Cortex of kidney (tissue), 1 donor: ENCODE measurements at places on chromosomes 1 and 21.

GRCh38 chr21:33255404-33255803 lies 10.8 kb upstream of the IL10RB start:
- no peak for DNase-seq

DNA sequence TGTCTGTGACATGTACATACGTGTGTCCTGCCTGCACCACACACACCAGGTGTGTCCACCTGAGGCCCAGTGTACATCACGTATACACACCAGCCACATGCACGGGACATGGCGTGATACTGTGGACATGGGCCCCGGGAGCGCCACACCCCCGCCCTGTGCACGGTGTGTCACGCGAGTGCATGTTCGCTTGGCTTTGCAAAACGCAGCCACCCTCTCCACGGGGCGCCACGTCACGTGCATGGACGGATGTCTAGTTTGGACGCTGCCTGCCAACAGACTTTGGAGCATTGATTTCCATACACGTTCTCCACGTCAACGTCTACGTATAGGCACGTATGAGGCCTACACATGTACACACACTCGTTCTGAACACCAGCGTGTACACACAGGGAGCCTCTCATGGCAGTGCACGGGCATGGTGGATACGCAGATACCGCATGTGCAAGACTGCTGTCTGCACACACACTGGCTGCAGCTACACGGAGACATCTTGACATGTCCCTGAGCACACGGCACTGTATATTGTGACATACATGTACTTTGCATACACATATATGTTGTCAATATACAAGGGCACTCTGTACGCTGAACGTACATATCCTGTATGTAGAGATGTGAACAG lies 2.7 kb downstream of the TMEM240 start:
- DNase-seq, result no peak

DNA sequence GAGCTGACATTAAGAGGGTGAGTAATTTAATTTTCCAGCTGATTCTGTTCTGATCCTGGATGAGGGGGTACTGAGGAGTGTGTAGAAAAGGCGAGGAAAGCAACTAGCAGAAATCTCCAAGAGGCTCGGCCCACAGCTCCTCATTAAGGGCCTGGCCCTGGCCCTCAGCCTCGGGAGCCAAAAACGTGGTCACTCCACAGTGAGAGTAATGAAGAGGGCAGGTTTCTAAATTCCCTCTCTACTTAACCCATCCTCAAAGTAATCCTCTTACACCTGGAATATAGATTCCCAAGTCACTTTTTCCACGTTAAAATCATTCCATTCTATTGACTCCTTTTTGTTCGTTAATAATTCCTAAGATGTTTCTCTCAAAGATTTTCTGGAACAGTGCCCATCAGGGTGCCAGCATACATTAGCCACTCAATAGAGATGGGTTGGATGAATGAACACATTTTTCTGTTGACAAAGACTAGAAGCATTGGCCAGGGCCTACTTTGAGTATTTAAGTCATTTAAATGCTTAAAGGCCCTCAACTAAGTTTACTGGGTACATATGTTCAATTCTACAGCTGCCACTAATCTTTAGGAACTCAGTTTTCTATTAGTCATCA lies 1.1 kb upstream of the COL11A1 start:
- DNase-seq, result no peak

DNA sequence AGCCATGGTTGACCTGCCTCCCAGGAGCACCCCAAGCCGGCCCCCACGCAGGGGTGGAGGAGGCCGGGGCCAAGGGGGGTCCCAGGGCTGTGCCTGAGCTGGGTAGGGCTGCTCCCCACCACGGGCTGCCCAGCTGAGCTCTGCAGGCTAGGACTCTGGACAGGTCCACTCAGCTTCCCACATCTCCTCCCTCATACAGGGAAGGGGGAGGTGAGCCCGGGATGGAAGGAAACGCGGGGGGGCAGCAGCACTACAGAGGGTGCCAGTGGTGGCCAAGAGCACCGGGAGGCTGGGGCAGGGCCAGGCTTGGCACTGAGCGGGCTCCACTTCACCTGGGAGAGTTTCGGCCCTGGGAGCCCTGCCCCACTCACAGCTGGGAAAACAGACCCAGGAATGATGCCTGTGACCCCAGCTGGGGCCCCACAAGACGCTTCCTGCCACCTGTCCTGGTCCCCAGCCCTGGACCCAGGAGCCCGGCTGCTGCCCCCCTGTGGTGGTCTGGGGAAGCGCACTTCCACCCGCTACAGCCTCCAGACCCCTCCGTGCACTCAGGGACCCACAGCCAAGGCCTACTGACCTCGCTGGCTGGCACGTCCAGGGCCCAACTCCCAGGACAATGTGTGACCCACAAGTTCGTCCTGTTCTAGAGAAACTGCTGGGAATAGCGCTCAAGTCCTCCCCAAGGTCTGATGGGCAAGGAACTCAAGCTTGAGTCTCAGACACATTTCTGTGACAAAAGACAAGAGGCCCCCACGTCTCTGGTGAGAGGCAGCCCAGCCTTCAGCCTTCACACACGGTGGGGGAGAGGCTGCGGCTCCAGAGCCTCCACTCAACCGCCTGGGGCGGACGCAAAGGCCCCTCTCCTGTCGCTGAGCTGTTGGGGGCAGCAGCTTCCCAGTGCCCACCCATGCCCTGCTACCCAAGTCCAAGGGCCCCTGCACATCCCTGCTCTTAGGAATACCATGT lies 3.0 kb downstream of the AURKAIP1 start:
- DNase-seq, result no peak

DNA sequence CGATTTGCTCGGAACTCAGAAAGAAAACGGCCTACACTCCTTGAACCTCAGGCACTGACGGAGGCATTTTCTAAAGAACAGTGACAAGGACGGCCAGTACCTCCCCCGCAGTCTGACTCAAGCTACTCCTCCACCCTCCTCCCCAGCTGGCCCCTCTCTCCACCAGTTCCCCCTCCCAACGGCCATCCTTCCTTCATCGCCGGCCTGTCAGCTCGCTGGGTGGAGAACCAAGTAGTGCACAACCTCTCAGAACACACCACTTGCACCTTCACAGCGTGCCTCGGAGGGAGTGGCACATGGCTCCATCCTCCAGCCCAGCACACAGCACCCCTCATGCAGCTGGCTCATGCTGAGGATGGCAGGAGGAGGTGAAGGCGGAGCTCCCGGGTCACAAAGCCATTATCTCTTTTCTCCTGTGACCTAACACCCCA lies 58.8 kb downstream of the TOR1AIP2 start:
- no peak for DNase-seq

DNA sequence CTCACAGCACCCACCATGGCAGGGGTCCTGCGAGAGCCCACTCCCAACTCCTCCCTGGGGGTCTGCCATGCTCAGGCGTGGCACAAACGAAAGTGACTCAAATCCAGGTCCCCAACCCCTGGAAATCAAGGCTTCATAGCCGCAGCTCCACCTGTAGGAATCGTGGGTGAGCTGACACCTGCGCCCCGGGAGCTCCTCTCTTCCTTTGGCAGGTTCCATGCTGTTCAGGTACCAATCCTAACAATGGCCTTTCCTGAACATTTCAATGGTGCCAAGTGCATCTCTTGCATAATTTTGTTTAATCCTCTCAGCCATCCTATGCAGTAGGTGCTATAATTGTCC lies 28.9 kb upstream of the NPPB start:
- no peak for DNase-seq

GRCh38 chr1:181556631-181557030 lies 73.3 kb downstream of the CACNA1E start:
- no peak for DNase-seq

- no peak for DNase-seq
Measured at GRCh38 chr1:85553416-85554335, 26.9 kb upstream of the CCN1 start.

GRCh38 chr1:154621875-154622274 lies 13.9 kb upstream of the ADAR start:
- DNase-seq, result no peak

DNA sequence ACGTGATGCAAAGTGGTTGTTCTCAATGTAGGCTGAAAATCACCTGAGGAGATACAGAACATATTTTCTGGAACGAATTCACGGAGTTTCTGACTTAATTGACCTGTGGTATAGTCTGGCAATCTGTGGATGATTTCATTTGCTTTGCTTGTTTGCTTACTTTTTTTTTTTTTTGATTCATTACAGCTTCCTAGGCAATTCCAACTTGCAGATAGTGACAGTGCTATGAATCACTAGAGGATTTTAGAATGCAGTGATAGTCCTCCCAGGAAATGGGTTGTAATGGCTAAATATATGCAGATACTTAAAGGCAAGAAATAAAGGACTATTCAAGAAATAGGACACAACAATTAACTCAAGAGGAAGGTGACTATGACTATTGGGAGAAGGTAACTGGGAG lies 1378.1 kb upstream of the PRMT6 start:
- DNase-seq, result no peak

GRCh38 chr1:112693821-112694220 lies 13.1 kb downstream of the RHOC start:
- no peak for DNase-seq

- DNase-seq, result no peak
Measured at GRCh38 chr1:197915862-197916499, 1.2 kb upstream of the LHX9 start.

DNA sequence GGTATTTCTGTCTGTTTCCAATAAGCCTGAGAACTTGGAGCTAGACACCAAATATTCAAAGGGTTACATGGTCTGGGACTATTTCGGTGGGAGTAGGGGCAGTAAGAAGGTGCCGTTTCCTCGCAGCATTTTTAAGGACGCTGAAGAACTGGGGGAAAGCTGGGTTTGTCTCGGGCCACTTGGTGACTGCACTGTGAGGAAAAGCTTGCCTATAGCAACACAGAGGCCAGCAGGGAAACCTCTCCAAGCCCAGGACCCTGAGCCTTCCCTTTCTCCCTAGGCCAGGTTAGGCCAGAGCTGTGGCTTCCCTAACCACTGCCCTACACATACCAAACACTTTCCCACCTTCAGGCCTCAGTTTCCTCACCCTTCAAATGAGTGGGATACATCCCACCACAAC lies 3.3 kb downstream of the GLIS1 start:
- DNase-seq, result no peak
